ENCODE measurements at places on chromosomes 12 and 14. TPM values are rescaled to one million over a fixed set of nuclear protein-coding genes. Genes with fewer than 3 reads are reported as not detected.

The AVPR1A gene
- total RNA-seq = 0.41 TPM

The SDSL gene
- 5.9 TPM for total RNA-seq

The PTGER2 gene
- 1.6 TPM for total RNA-seq

The AQP2 gene
- total RNA-seq = not detected

The HOXC6 gene
- 0.09 TPM for total RNA-seq

The SERPINA3 gene
- total RNA-seq = 13.6 TPM

The GLIPR1 gene
- 5.2 TPM for total RNA-seq

The KRT6A gene
- not detected for total RNA-seq

The KRT85 gene
- not detected for total RNA-seq

The HAL gene
- total RNA-seq = 0.09 TPM

The TSPAN19 gene
- not detected for total RNA-seq

The CARMIL3 gene
- not detected for total RNA-seq

The PMCH gene
- total RNA-seq = 0.27 TPM

The JAG2 gene
- total RNA-seq = 0.63 TPM

The ABCD4 gene
- 28.2 TPM for total RNA-seq

The TAS2R14 gene
- 5.2 TPM for total RNA-seq

The TMEM233 gene
- not detected for total RNA-seq

The SLC35F4 gene
- not detected for total RNA-seq

The PRKCH gene
- total RNA-seq = 4.2 TPM

The HOXC13 gene
- total RNA-seq = not detected

The AKAP3 gene
- 0.81 TPM for total RNA-seq

The VSIG10 gene
- 11.1 TPM for total RNA-seq

The KRT71 gene
- not detected for total RNA-seq

The KRT75 gene
- total RNA-seq = not detected

The CLEC1A gene
- total RNA-seq = not detected

The LRRC74A gene
- not detected for total RNA-seq

The TUBA1C gene
- 54.7 TPM for total RNA-seq

The MYH6 gene
- total RNA-seq = not detected

The SCNN1A gene
- total RNA-seq = under 0.01 TPM

The KRT86 gene
- not detected for total RNA-seq

The BDKRB1 gene
- total RNA-seq = not detected

The MFAP5 gene
- total RNA-seq = 220 TPM

The SLCO1B3 gene
- not detected for total RNA-seq

The ITGA7 gene
- 37.6 TPM for total RNA-seq

The PTPRQ gene
- 32.1 TPM for total RNA-seq

The PPP2R5C gene
- 114 TPM for total RNA-seq

The TSHR gene
- not detected for total RNA-seq

The C14orf39 gene
- 0.18 TPM for total RNA-seq

The ASB2 gene
- 0.49 TPM for total RNA-seq

The OTOGL gene
- total RNA-seq = 0.16 TPM

The MAP3K9 gene
- total RNA-seq = 0.33 TPM

The LMNTD1 gene
- not detected for total RNA-seq

The SYNDIG1L gene
- not detected for total RNA-seq
